ENCODE measurements at places on chromosomes 16 and 17.

- no peak for DNase-seq
Measured at GRCh38 chr16:11409398-11409797, 64.1 kb downstream of the RMI2 start.

- no peak for DNase-seq
Measured at GRCh38 chr17:83131401-83132011, 52.1 kb downstream of the METRNL start.

DNA sequence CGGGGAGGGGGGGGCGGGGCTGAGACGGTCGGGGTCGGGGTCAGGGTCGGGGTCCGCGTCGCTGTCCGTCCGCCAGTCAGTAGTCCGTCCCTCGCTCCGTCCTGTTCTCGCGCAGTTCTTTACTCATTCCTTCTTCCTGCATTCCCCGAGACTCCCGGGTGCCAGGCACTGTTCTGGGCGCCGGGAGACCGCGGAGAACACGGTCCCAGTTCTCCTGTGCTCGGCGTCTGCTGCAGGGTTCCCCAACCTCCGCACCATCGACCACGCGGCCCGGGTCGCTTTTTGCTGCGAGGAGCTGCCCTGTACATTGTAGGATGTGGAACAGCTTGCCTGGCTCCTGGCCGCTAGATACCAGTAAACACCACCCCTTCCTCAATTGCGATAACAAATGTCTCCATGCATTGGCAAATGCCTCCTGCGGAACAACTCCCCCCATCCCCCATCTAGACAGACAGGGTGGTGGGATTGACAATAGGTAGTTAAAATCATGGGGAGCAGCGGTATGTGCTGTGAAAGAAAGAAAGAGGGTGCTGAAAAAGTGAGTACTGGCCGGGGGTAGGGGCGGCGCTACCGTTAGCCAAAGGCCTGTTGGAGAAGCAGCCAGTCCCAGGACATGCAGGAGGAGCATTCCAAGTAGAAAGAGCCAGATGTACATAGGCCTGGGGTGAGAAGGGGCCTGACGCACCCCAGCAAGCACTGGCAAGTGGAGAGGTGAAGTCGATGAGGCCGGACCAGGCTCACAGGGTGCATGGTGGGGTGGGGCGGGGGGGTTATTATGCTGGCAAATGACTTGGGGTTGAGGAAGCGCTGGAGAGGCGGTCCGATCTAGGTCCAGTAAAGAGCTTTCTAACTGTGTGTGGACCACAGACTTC, 631 bp downstream of the TRAF7 start:
- no peak for DNase-seq

DNA sequence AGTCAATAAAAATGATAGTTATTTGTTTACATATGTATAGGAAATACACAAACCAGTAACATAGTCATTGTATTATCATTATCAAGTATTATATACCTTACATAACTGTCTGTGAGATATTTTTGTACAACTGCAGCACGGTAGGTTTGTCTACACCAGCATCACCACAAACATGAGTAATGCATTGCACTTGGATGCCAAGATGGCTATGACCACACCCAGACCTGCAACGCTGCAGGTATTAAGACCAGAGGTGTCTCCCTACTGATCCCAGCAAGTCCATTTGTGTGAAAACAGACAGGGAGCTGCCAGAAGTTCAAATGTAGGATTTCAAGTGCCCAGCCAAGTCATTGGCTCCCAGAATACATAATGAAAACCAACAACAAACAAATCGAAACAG, 34.2 kb upstream of the NOS2 start:
- no peak for DNase-seq

- DNase-seq = no peak
Measured at GRCh38 chr17:31677036-31677435, 182.0 kb downstream of the COPRS start.

- DNase-seq = no peak
Measured at GRCh38 chr17:77318491-77319210, 177.9 kb downstream of the SEC14L1 start.

- DNase-seq = no peak
Measured at GRCh38 chr16:84725481-84726078, 25.8 kb downstream of the USP10 start.

DNA sequence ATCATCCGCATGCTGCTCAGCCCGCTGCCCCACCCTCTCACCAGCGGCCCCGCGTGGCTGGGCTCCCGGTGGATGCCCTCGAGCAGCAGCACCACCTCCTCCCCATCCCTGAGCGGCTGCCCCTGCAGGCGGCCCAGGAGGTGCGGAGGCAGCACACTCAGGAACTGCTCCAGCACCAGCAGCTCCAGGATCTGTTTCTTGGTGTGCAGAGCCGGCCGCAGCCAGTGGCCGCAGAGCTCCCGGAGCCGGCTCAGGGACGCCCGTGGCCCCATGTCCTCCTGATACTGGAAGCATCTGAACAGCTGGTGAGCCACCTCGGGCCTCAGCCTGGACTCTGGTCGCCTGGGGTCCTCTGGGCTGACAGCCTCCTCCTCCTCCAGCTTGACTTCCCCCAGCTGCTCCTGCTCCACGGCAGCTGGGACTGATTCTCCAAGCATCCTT, 6.6 kb downstream of the ZSCAN10 start:
- DNase-seq = no peak

DNA sequence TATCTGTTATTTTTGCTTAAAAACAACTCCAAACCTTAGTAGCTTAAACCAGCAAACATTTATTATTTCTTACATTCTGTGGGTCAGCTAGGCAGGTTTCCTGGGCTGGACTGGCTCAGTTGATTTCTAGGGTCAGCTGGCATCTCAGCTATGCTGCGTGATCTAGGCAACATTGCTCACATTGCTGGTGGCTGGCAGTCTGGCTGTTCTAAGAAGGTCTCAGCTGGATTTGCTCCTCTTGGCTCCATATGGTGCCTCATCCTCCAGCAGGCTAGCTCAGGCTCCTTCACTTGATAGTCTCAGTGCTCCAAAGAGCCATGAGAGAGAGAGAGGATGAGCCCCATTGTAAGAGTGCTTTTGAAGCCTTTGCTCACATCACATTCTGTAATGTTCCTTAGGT, 470.6 kb upstream of the CDH5 start:
- no peak for DNase-seq

GRCh38 chr17:80698297-80698696, 153.7 kb downstream of the RPTOR start:
- DNase-seq = no peak

DNA sequence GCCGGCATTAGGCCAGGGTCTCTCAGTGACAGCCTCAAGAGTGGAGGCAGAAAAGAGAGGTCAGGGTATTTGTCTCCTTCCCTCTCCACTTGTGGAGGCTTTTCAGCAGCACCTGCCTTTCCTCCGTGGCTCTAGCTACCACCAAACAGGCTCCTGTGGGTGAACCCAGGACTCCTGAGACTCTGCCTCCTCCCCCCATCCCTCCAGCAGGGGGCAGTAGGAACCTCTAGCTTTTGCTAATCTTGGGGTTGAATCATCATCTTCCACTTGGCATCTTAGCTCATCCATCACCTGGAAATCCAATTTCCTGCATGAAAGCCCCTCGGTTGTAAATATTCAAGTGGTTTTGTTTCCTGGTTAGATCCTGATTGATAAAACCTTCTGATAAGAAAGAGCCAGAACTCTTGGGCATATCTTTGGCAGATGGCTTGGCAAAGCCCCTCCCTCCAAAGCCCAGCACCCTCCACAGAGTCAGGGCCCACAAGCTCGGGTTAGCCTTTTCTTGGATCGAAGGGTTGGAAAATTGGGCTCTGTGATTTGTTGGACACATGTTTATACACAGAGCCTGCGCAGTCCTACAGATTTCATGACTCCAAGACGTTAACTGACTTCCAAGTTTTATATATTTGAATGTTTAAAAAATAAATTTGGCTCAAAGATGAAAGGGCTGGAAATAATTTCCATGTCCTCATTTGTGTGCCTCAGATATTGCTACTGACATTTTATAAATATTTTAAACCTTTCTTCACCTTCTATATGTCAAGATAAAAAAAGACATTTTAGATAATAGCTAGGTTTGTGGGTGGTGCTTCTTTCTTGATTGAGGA, 322.1 kb downstream of the MAP2K4 start:
- DNase-seq = no peak

All from activated naive CD8-positive, alpha-beta T cell treated with anti-CD3 and anti-CD28 coated beads, Interleukin-2, amount 50 U/mL, for 16 hours (primary cell).